ENCODE measurements at places on chromosomes 5 and 9.

DNA sequence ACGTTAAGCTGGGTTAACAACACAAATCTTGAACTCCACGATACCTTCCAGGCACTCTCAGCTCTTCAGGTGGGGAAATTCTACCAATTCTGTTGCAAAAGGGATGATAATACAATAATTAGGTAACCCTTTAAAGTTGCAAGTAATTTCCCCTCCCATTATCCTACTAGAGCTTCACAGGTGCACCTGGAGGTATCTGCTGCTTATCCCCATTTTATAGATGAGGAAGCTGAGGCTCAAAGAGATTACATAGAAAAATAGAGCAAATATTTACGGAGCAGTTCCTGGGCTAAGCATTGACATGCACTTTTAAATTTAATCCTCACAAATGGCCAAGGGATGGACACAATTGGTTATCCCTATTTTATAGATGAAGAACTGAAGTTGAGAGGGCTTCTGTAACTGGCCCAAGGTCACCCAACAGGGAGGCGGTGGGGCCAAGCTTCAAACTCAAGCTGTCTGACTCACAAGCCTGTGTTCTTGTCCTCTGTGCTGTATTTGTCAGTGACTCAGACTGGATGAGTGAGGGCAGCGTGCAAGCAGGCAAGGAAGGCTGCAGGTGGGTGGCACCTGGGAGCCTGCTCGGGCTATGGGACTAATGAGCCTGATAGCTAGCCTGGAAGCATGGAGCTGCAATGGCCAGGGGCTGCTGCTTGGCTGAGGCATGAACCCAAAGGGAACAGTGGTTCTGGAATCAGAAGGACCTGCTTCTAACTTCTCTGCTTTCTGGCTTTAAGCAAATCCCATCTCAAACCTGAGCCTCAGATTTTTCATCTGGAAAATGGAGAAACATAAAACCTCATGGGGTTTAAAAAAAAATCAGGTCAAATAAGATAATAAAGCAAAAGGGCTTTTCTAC is 105.5 kb downstream of the PDE6A start:
- no peaks in the 10 kb centered on the region for H3K27me3 ChIP-seq
- H3K4me1 ChIP-seq: no peaks in the 10 kb centered on the region
- DNase-seq: no peak
- H3K4me3 ChIP-seq: no peak overlapping the region

DNA sequence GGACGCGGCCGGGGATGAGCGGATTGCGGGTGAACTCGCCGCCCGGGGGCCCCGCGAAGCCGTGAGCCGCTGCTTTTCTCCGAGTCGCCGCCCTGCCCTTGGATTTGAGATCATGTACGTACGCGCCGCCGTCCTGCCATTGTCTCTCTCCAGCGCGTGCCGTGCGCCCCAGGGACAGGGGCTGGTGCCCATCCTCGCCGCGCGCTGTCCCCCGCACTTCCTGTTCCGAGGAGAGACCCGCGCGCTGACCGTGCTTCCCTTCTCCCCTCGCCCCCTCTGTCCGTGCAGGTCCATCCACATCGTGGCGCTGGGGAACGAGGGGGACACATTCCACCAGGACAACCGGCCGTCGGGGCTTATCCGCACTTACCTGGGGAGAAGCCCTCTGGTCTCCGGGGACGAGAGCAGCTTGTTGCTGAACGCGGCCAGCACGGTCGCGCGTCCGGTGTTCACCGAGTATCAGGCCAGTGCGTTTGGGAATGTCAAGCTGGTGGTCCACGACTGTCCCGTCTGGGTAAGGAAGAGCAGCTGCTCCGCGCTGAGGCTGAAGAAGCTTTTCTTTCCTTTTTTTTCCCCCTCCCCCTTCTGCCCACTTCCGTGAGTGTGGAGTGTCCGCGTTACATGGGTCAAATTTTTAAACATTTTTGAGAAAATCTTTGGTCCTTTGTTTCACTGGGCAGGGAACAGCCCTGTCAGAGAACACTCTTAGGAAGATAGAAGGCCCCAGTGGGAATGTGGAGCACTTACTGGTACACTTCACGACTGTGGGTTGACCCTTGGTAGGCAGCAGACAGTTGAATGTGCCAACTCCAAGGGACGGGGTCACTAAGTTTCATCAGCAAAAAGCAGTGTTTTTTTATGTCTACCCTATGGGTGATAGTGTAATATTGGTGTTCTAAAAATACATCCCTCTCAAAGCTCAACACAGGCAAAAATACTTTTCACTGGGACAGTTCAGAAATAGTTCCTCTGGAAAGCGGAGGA is 727 bp downstream of the RHOBTB3 start:
- H3K27ac ChIP-seq: peak overlapping the region; percentile 82
- peaks cover 12% of the 10 kb centered on the region for H3K4me1 ChIP-seq
- no peak for DNase-seq
- no peaks in the 10 kb centered on the region for H3K36me3 ChIP-seq
- H3K27me3 ChIP-seq: peaks cover 17% of the 10 kb centered on the region

GRCh38 chr9:73118898-73119554 is 32.6 kb upstream of the ANXA1 start:
- H3K4me3 ChIP-seq: no peak overlapping the region
- H3K4me1 ChIP-seq: peaks cover 10% of the 10 kb centered on the region
- H3K27ac ChIP-seq: peak overlapping the region; percentile 72
- H3K36me3 ChIP-seq: no peaks in the 10 kb centered on the region
- DNase-seq: no peak
- no peaks in the 10 kb centered on the region for H3K27me3 ChIP-seq

DNA sequence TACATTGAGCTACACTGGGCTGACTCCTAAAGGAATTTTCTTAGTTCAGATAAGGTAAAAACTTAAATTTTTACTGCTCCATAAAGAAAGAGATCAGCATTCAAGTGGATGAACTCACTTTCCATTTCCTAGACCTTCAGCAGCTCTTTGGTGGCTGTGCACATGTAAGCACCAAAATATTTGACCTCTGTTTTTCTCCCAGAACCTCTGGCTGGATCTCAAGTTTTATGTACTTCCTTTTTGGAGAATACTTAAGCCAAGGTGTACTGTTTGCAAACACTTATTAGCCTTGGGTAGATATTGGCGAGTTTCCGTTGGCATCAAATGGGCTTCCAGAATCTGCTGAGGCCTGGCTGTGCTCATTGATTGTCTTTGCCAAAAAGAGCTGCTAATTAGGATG is 10.3 kb downstream of the TNC start:
- H3K36me3 ChIP-seq: no peaks in the 10 kb centered on the region
- H3K27ac ChIP-seq: peak overlapping the region; percentile 53
- DNase-seq: no peak
- H3K4me1 ChIP-seq: no peaks in the 10 kb centered on the region
- H3K27me3 ChIP-seq: peaks cover 4% of the 10 kb centered on the region

- H3K36me3 ChIP-seq: no peaks in the 10 kb centered on the region
- DNase-seq: no peak
- H3K27me3 ChIP-seq: no peaks in the 10 kb centered on the region
- H3K27ac ChIP-seq: no peak overlapping the region
Observed at GRCh38 chr9:127796852-127797370, 5.8 kb upstream of the FPGS start.

- peaks cover 22% of the 10 kb centered on the region for H3K36me3 ChIP-seq
- H3K4me1 ChIP-seq: peaks cover 28% of the 10 kb centered on the region
- no peak overlapping the region for H3K4me3 ChIP-seq
- no peaks in the 10 kb centered on the region for H3K27me3 ChIP-seq
- DNase-seq: no peak
Observed at GRCh38 chr9:734831-735511, 106.5 kb upstream of the DMRT1 start.

- H3K4me3 ChIP-seq: no peak overlapping the region
- no peak overlapping the region for H3K27ac ChIP-seq
- H3K36me3 ChIP-seq: no peaks in the 10 kb centered on the region
- no peaks in the 10 kb centered on the region for H3K4me1 ChIP-seq
- H3K27me3 ChIP-seq: no peaks in the 10 kb centered on the region
Observed at GRCh38 chr5:74064225-74064624, 438.2 kb downstream of the ARHGEF28 start.

DNA sequence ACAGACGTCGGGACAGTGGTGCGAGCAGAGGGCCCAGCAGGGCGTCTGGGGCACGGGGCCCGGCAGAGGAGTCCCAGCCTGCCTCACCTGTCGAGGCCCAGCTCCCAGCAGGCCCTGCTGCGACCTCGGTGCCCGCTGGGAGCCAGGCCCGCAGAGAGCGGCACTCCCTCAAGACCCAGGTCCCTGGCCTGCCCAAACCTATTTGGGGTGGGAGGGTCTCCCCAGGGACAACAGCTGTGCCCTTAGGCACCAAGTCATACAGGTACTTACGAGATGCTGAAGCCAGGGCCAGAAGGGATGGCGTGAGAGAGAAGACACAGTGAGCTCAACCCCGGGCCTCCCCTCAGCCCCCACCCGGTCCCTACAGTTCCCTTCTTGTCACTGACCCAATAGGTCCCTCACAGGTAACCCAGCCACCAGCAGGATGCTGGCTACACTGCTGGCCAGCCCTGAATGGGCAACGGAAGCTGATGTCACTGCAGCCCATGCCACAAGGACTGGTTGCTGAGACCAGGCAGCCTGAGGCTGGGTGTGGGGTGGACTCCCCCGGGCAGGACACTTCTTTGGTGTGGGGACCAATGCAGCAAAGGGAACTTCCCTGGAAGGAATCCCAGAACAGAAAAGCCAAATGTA is 3.7 kb downstream of the NSMF start:
- peaks cover 27% of the 10 kb centered on the region for H3K36me3 ChIP-seq
- peaks cover 39% of the 10 kb centered on the region for H3K4me1 ChIP-seq
- H3K27me3 ChIP-seq: no peaks in the 10 kb centered on the region
- no peak overlapping the region for H3K4me3 ChIP-seq

DNA sequence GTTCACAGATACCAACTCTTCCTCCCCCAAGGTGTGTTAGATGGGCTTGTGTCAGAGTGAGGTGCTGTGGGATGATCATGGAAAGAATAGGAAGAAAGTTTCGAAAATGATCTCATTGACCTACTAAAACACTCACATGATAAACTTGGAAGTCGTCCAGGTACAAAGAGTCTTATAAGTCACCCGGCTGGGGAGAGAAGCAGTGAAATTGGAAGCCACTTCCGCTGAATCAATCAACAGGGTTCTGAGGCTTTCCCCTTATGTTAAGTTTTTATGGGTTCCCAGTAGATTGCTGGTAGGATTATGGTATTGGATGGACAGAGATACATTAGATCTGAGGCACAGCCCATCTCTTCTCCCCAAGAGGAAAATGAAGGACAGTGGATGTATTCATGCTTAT is 218.8 kb upstream of the MSX2 start:
- no peaks in the 10 kb centered on the region for H3K36me3 ChIP-seq
- no peak overlapping the region for H3K27ac ChIP-seq
- no peak overlapping the region for H3K4me3 ChIP-seq
- H3K4me1 ChIP-seq: no peaks in the 10 kb centered on the region
- H3K27me3 ChIP-seq: peaks cover 33% of the 10 kb centered on the region

DNA sequence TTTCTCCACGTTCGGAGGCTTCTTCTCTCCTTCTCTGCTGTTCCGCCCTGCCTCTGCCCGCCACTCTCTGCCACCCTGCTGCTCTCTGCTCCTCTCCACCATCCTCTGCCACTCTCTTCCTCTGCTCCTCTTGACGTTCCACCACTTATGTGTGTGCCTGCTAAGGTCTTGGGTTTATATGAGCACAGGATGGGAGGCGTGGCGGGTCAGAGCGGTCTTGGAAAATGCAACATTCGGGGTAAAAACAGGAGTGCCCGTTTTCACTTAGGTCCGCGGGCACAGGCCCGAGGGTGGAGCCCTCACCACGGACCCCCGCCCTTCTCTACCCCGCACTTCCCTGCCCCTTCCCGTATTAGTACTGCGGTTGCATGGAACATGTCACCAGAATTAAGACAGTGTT is 114.4 kb upstream of the FBXL7 start:
- DNase-seq: no peak
- H3K27me3 ChIP-seq: no peaks in the 10 kb centered on the region
- H3K4me3 ChIP-seq: no peak overlapping the region
- no peaks in the 10 kb centered on the region for H3K4me1 ChIP-seq

DNA sequence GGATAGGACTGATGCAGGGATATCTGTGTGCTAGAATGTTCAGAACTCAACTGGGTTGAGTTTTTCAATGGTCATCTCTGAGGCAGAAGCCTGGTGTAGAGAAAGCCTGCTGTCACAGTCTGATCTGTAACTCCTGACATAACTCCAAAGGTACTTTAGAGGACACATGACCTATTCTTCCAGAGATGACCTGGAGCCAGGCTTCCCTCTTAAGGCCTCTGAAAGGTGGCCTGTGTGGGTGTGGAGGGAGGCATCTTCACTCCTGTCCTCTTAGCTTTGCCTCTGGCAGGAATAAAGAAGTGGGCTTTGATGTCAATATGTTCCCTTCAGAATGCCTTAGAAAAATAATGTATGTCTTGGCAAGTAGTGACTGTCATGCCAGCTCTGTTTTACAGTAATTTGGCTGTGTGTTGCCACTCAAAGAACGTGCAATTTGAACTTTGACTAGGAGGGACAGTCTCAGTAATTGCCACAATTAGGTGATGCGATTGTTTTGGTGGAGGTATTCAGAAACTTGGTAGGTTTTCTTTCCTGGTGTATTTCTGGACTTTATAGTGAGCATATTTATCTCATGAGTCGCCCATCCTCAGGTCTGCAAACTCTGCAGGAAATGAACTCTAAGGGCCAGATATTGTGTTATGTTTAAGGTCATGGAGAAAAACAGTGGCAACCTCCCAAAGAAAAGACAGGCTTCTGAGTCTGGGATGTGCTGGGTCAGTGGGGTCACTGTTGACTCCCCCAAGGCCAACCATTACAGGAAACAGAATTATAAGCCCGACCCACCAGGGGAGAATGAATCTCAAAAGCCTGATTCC is 3.2 kb upstream of the C5orf63 start:
- peaks cover 4% of the 10 kb centered on the region for H3K4me1 ChIP-seq
- DNase-seq: no peak
- no peaks in the 10 kb centered on the region for H3K27me3 ChIP-seq
- no peaks in the 10 kb centered on the region for H3K36me3 ChIP-seq
- no peak overlapping the region for H3K27ac ChIP-seq
- no peak overlapping the region for H3K4me3 ChIP-seq

DNA sequence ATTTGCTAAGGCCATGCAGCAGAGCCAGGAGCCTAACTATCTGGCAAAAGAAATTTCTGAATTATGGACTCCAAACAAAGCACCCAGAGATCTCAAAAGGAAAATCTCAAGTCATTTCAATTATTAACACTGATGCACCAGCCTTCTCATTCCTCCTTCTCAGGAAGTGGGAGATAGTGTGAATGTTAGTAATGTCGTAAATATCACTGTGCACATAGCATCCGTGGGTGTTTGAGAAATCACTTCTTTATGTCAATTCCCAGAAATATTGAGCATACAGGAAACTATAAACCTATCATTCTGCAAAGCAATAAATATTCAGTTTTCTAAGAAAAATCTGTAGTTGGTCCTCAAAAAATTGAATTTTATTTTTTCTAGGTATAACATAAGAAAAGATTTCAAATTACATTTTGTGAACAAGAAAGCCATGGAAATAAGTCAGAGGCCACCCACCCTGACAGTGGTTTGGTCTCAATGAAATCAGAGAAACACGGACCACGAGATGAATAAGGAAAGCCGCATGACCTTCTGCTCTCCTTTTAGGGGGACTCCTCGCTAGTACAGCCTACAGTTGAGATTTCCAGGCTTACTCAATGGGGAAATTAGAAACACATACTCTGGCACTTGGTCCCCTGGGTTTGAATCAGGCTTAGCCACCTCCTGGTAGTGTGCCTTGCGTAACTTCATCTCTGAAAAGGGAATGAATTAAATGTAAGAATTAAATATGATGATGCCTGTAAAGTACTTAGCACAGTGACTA is 120.6 kb downstream of the DIRAS2 start:
- H3K4me3 ChIP-seq: no peak overlapping the region
- no peaks in the 10 kb centered on the region for H3K4me1 ChIP-seq
- H3K27me3 ChIP-seq: no peaks in the 10 kb centered on the region
- H3K36me3 ChIP-seq: no peaks in the 10 kb centered on the region

All from esophagus squamous epithelium (tissue), 5 donors.